ENCODE measurements at places on chromosomes 6 and 20.

GRCh38 chr6:56539527-56540105 is 103.1 kb downstream of the DST start:
- DNase-seq: no peak

- DNase-seq: no peak
Observed at GRCh38 chr6:23388086-23388783, 737.8 kb upstream of the NRSN1 start.

GRCh38 chr6:116405138-116405537 is 34.4 kb downstream of the DSE start:
- DNase-seq: no peak

GRCh38 chr20:1868856-1869255 is 26.4 kb upstream of the SIRPA start:
- DNase-seq: no peak

GRCh38 chr6:47263268-47263667 is 46.4 kb downstream of the TNFRSF21 start:
- no peak for DNase-seq

GRCh38 chr6:33672808-33673207 is 38.7 kb downstream of the UQCC2 start:
- no peak for DNase-seq

GRCh38 chr6:99014061-99014460 is 66.3 kb upstream of the FBXL4 start:
- DNase-seq: no peak

- no peak for DNase-seq
Observed at GRCh38 chr6:7052443-7053011, 55.2 kb upstream of the RREB1 start.

- DNase-seq: no peak
Observed at GRCh38 chr20:34165018-34165619, 53.1 kb upstream of the EIF2S2 start.

DNA sequence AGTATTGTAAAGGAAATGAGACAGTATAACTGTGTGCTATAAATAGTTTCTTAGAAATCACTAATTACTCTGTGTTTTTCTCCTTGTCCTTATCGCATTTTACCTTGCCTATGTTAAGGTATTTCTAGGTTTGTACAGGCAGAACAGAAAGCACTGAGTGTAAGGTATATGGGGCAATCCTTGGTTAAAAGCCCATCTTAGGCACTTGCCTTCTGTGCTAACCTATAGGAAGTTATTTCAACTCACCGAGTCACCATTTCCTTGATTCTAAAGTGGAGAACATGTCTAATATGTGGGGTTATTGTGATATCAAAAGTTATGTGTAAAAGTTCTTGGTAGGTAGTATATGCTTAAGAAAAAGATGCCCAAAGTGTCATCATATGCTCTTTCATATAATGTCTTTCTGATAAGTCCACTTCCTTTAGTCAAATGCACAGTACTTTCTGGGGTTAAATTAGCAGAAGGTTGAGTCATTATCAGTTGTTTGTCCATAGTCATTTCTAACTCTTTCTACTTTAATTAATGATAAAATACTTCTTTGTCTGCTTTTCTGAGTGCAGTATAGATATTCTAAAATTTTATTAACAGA is 276.4 kb downstream of the UTRN start:
- no peak for DNase-seq

DNA sequence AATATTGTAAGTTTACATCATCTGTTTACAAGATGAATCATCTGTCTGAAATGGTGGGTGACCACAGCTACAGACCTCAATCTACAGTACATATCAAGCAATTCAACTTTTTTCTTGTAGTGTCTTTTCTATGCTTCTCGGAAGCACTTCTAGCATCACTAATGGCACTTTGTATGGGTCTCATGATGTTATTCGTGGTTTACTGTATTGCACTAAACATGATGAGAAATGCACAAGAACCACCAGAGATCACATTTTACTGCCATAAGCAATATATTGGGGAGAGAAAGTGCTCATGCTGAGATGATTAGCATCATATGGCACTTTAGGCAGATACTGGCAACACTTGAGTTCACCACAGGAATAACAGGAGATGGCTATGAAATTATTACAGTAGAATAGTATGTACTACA is 15.4 kb upstream of the BTBD3 start:
- DNase-seq: no peak

DNA sequence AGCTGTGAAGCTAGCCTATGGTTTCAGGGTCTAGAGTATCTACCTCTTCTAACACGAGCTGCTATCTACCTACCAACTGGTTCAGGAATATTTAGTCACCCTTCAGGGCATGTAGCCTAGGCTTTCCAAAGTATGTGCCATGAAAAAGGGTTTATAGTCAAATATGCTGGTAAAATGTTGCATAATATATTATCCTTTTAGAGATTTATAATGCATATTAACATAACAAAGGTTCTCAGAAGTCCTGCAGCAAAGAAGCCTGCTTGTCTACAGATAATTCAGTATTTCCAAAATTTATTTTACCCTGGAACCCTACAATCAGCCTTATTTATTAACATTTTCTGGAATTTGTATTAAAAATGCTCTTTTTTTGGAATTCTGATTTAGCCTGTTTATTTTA is 56.0 kb downstream of the PRDM13 start:
- DNase-seq: no peak

DNA sequence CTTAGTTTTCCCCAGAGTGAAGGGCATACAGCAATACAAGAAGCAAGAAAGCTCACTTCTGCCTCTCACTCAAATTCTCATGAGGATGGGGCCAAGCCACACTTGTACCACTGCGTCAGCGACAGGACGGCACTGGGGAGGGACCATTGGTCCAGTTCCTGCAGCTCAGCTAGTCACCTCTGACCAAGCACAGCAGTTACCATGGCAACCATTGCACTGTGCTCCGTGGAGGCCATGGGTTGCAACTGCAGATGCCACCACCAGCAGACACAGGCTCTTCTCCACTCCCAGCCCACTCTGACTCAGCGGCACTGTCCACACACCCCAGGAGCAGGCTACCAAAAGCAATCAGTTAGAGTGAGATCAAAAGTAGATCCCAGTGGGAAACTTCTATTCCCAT is 441.1 kb upstream of the ARID1B start:
- DNase-seq: no peak

- DNase-seq: no peak
Observed at GRCh38 chr6:100379386-100379785, 85.3 kb downstream of the SIM1 start.

DNA sequence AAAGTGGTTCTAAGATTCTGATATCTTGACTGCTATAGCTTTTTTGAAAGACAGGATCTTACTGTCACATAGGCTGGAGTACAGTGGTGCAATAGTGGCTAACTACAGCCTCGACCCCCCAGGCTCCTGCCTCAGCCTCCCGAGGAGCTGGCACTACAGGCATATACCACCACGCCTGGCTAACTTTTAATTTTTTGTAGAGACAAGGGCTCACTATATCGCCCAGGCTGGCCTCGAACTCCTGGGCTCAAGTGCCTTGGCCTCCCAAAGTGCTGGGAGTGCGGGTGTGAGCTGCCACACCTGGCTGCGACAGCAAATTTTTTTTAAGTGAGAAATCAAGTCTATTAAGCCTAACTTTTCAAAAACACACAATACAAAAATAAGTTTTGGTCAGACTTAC is 106.6 kb downstream of the NOL4L start:
- no peak for DNase-seq

DNA sequence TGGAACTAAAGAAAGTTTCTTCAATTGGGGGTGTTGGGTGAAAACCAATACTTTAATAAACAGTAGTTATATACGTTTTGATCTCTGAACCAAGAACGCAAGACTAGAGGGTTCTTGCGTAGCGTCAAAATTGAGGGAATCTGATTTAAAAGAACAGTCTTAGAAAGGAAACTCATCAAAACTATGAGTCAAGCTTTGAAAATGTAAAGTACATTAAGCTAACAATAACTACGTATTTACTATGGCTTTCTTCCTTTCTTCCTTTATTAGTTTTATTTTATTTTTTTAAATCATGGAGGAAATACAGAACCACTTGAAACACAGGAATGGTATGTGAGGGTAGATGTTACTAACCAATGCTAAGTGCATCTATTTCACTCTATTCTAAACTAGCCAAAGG is 287.0 kb upstream of the RSPO3 start:
- DNase-seq: no peak

- DNase-seq: no peak
Observed at GRCh38 chr6:159687341-159687740, 5.7 kb downstream of the SOD2 start.

DNA sequence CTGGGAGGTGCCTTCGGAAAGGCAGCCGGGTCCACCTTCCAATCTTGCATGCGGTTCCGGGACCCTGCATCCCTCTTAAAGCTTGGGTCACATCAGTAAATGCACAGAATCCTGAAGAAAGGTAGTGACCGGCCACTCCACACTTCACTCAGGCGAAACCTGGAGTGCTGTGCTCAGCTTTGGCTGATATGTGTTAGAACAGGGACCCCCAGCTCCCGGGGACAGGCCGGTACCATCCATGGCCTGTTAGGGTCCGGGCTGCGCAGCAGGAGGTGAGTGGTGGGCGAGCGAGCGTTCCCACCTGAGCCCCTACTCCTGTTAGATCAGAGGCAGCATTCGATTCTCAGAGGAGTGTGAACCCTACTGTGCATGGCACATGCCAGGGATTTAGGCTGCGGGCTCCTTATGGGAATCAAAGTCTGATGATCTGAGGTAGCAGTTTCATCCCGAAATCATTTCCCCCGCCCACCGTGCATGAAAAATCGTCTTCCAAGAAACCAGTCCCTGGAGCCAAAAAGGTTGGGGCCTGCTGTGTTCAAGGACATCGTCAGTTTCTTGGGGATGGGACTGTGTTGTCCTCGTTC is 143.0 kb downstream of the ERMARD start:
- no peak for DNase-seq

DNA sequence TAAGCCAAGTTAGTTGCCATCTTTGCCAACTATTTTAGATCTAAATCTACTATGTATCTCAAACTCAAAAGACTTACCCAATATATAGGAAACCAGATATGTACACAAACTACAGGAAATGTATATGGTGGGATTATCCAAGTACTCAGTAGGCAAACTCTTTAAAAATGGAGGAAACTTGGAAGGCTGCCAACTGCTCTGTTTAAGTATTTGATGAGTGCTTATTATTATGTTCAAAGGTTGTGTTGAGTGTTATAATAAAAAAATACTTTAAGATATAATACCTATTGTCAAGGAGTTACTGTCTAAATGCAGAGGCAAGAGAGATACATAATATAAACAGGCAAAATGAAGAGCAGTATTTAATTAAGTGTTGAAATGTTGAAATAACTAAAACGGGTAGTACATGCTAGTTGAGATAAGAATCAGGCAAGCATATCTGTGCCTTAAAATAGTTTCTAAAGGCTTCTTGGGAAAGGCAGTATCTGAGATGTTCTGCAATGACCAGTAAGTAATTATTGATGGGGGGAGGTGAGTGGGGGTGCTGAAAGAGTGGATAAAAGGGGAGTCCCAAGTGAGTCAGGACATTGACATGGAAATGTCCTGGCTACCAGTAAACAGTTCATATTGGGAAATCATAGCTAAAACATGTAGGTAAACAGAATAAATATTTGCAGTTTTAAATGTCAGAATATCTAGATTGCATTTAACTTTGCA is 6.5 kb upstream of the DST start:
- no peak for DNase-seq

- no peak for DNase-seq
Observed at GRCh38 chr6:53543359-53544216, 1.3 kb downstream of the GCLC start.

- no peak for DNase-seq
Observed at GRCh38 chr6:102812242-102812641, 1418.7 kb downstream of the GRIK2 start.

DNA sequence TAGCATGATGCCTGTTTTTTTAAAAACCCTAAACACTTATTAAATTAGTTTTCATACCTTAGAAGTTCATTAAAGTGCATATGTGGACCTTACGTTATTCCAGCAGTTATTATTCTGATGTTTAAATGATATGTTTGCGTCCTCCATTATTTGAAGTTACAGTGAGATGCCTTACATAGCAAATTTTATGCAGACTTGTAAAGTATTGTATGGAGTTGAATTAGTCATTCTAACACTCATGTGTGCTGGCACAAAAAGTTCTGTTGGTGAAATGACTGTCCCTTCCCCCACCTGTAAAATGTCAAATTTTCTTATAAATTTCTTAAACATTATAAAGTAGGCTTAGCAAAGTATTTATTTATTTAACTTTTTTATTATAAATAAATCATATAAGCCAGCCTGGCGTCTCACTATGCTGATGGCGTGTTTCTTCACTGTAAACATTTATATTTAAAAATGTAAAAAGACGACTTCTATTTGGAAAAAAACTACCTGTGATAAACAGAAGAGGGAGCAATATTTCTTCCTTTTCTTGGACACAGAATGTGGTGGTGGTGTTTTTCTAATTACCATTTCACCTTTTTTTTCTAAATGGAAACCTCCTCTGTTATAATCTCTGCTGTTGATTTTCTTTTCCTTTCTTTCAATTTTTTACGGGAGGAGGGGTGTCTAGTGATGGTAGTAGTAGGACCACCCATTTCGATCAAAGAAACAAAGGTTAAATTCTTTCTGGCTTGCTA is 155.4 kb downstream of the RFPL4B start:
- DNase-seq: no peak

GRCh38 chr6:151482290-151482689 is 11.5 kb upstream of the CCDC170 start:
- no peak for DNase-seq

GRCh38 chr6:124205921-124206320 is 402.3 kb downstream of the NKAIN2 start:
- DNase-seq: no peak

- DNase-seq: no peak
Observed at GRCh38 chr6:17167327-17167979, 65.6 kb downstream of the STMND1 start.

- DNase-seq: no peak
Observed at GRCh38 chr6:132751306-132751705, 6.4 kb downstream of the VNN2 start.

DNA sequence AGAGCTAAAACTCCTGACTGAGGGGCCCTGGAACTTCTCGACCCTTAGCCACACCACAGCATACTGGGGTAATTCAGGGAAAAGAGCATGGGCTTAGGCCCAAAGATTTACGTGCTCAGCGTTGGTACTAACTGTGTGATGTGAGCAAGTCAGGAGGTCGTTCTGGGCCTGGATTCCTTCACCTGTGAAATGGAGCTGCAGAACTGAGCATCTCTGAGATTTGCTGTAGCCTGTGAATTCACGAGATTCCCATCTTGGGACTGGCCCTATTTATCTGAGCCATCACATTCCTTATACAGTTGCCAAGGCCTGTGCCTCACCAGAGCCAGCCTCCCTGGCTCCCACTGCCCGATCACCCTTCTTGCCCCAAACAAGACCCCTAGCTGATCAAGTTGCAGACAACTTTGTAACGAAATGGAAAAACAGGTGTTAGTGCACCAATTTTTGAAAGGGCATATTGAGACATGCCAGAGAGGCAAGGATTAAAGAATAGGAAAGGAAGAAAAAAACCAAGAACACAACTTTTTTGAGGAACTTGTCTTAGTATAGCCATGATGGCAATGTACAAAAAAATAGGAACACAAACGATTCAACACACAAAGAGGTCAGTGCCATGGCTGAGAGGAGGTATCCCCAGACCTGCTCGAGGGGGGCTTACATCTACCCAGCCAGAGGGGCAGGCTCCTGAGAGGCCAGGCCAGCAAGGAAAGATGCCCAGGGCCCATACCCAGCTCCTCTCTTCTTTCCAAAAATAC is 323.0 kb upstream of the JARID2 start:
- DNase-seq: no peak

- DNase-seq: no peak
Observed at GRCh38 chr6:128672023-128672422, 151.6 kb upstream of the PTPRK start.

Data from stimulated activated CD8-positive, alpha-beta memory T cell treated with anti-CD3 and anti-CD28 coated beads, Interleukin-15, amount 100 ng/mL, for 4 hours (primary cell).